ENCODE measurements at places on chromosomes 5 and 9.
A peak's percentile ranks its signal among the peaks of the same experiment; 100 is the strongest.

DNA sequence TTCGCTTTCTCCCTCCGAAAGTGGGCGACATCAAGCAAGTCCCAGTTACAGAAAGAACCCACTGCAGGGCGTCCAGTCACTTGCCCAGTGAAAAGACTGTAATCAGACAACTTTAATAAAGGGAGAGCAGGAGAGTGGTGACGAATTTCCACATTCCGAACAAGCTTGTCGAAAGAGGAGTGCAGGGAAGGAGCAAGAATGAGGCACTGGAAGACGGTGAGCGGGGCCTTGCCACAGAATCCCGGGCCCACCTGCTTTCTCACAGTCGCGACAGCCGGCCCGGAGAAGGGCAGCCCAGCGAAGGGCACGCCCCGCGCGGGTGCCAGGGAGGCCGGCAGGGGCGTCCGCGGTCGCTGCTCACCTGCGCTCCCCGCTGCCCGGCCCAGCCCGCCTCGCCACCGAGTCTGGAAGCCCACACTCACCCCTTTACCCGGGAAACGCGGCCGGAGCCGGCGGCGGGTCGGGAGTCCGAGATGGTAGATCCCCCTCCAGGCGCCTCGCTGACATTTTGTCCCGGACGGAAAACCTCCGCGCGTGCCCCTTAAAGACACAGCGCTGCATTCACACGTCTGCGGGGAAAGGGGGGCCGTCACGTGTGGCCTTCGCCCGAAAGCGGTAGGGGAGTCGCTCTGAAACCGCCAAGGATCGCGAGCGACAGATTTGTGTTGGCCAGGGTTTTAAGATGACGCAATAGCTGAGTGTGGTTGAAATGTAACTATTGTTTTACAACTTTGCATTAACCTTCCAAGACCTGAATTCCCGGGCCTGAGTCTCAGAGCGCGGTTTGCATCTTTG, at the start of gene ZBED3:
TSS of gene ZBED3 (minus strand) at position 597 of the 795 bp plus-strand sequence. CDS start 9,407 bp downstream, outside the sequence.
- peak; percentile 24 for DNase-seq

GRCh38 chr9:90140131-90140818, 502.3 kb downstream of the DIRAS2 start:
- DNase-seq = no peak

DNA sequence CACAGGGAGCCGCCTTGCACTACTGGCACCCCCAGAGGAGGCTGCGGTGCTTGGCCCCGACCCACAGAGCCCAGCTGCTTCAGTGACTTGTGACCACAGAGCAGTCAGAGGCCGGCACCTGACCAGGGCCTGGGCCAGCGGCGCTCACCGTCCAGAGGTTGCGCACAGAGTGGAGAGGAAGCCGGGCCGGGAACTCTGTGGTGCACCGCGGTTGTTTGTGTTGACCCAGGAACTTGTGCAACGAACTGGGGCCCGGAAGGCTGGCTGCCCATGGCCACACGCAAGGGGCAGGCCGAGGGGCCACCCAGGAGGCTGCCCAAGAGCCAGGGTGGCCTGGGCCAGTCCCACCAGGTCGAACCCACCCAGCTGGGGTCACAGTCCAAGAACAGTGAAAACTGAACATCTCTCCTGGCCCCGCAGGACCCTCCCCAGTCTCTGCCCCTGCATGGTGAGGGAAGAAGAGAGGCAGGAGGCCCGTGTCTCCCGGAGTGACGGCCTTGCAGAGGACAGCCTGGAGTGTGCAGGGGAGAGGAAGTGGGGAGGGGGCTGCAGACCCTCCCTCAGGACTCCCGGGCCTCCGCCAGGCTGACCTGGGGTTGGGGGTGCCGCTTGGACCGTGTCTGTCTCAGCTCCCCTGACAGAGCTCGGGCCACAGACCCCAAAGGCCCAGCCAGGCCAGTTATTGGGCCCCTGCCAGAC, 42.8 kb upstream of the EGFL7 start:
- DNase-seq = no peak

GRCh38 chr5:122190156-122190555, 60.8 kb downstream of the ZNF474 start:
- no peak for DNase-seq
